Lung microvascular endothelial cell (primary cell): ENCODE measurements at places on chromosomes 16 and 17. TPM values are rescaled to one million over a fixed set of nuclear protein-coding genes. Genes with fewer than 3 reads are reported as not detected.

DNA sequence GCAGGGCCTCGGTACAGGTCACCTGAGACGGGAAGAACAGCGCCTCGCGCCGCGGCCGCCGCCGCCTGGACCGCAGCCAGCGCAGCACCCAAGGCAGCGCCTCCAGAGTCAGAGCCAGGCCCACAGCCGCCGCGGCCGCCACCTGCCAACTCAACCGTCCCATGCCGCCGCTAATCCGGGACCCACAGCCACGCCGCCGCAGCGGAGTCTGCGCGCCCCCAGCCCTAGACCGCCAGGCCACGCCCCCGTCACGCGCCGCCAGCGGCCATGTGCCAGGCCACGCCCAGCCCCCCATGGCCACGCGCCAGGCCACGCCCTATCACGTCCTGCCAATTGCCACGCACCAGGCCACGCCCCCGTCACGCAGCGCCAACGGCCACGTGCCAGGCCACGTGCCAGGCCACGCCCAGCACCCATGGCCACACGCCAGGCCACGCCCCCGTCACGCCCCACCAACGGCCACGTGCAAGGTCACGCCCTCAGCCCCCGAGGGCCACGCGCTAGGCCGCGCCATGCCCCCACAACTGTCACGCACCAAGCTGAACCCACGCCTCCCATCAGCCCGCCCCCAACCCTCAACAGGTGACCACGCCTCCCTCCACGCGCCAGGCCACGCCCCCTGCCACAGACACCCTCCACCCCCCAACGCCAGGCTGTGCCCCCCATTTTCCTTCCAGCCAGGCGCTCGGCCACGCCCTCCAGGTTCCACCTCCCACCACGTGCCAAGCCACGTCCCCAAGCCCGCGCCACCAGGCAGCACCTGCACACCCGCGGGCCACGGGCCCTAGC, at the start of gene PLD6:
PLD6 (minus strand) TSS at position 210 of the 789 bp plus-strand sequence; CDS start at position 163, 47 bp downstream.
- peak; percentile 78 for DNase-seq

GRCh38 chr16:87697792-87698191, 68.0 kb downstream of the KLHDC4 start:
- DNase-seq, result no peak

DNA sequence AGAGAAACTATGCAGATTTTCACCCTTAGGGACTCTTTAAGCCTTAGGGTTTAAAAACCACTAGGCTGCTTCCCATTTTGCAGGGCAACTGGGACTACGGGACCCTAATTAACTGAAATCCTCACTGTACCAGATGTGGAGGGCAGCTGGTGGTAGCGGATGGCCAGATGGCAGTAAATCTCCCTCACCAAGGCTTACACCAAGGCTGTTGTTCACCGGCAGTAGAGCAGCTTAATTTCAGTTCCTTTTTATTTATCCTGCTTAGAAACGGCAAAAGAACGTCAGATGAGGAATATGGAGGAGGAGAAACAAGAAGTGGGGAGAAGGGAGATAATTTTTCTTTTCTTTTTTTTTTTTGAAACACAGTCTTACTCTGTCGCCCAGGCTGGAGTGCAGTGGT, 6.5 kb downstream of the ABHD15 start:
- DNase-seq, result no peak

- no peak for DNase-seq
Measured at GRCh38 chr17:27478901-27479538, 22.8 kb downstream of the KSR1 start.

- no peak for DNase-seq
Measured at GRCh38 chr16:27427538-27427937, 25.6 kb downstream of the IL21R start.

DNA sequence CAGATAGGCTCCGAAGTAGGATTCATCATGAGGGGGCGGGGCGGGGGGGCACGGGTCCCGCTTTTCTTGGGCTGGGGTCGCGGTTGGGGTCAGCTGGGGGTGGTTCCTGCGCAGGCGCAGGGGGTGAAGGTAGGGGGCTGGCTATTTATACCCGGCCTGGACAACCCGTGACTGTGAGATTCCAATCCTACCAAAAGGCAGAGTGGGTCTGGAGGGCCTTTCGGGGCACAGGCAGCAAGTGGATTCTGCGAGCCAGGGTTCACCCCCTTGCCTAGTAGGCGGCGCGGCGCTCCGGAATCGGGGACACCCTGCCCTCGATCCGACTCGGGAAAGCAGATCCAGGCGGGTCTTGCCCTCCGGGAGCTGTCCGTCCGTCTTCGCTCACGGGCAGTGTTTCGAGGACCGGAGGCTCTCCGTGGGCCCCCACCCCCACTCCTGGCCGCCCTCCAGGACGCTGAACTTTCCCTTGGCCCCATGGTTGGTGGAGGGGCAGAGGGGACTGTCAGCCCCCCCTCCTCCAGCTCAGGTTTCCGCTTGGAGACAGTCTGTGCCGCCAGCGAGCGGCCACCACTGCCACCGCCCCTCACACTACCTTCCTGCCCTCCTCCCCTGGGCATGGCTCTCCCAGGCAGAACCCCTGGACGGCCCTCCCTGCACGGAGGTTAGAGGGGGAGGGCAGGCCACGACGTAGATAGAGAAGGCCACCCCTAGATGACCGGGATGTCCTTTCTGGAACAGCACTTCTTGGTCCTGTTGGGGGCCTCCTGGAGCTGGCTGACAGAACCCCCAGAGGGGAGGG, 634 bp downstream of the SLC2A4 start:
- no peak for DNase-seq

DNA sequence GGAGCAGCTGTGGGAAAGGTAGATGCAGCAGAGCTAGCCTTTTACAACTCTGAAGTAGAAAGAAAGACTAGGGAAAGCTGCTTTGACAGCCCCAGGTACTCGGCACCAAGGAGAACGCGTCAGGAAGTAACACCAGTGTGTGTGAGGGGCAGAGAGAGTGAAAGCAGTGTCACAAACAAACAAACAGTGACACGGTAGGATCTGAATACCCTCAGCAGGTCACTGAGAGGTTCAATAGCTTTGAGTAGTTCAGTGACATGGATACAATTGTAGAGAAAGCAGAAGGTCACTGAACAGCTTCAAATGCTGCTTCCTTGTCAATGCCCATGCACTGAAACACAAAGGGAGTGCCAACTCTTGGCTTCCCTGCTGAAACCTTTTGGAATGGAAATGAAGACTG, 150.3 kb upstream of the C17orf78 start:
- no peak for DNase-seq

DNA sequence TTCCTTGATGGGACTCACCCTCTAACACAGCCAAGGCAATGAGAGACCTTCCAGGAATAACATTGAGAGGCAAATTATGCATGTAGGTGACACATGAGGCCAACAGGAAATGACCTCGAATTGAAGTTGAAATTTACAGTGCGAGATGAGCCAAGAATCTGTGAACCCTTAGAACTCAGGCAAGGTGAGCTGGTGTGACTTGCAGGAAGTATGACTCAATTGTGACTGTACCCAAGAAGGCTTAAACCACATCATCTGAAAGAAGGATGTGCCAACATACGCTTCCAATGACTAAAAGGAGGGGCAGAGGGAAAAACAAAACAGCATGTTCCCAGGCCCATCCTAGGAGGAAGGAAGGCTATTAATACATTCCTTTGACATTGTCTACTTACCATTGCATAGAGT, 44.8 kb downstream of the PITPNC1 start:
- peak; percentile 97 for DNase-seq

GRCh38 chr17:56186222-56186786, 33.0 kb downstream of the ANKFN1 start:
- DNase-seq, result peak; percentile 59

GRCh38 chr17:77882481-77883212, 75.9 kb upstream of the TNRC6C start:
- DNase-seq, result peak; percentile 11

- no peak for DNase-seq
Measured at GRCh38 chr16:87955302-87956097, 4.3 kb downstream of the BANP start.

- DNase-seq, result peak; percentile 24
Measured at GRCh38 chr16:57394444-57394843, 10.1 kb upstream of the CCL17 start.

Gene MILR1
- total RNA-seq, result 0.60 and 0.65 TPM in 2 replicates

Gene YPEL2
- total RNA-seq, result 46.0 and 60.9 TPM in 2 replicates

Gene FBXW10B
- total RNA-seq, result 0.20 and 0.22 TPM in 2 replicates

Gene TMEM256
- total RNA-seq, result 141 and 232 TPM in 2 replicates

Gene HOXB1
- total RNA-seq, result not detected in 2 replicates

Gene KRTAP2-1
- total RNA-seq, result not detected in 2 replicates

Gene MYH1
- not detected in 2 replicates for total RNA-seq

Gene TEKT5
- total RNA-seq, result not detected in 2 replicates

Gene AANAT
- total RNA-seq, result not detected in 2 replicates

Gene NEUROD2
- not detected in 2 replicates for total RNA-seq

Gene FBXL16
- total RNA-seq, result under 0.01 TPM in 2 replicates

Gene METRNL
- total RNA-seq, result 44.7 and 153 TPM in 2 replicates

Gene FNDC8
- not detected in 2 replicates for total RNA-seq
